ENCODE measurements at places on chromosomes 13 and 19. TPM values are rescaled to one million over a fixed set of nuclear protein-coding genes. Genes with fewer than 3 reads are reported as not detected.

- H3K36me3 ChIP-seq: no peaks in the 10 kb centered on the region
- no peaks in the 10 kb centered on the region for H3K27me3 ChIP-seq
- DNase-seq: no peak
- no peak overlapping the region for H3K27ac ChIP-seq
- no peak overlapping the region for H3K4me3 ChIP-seq
Measured at GRCh38 chr13:21240586-21240985, 64.1 kb downstream of the MRPL57 start.

DNA sequence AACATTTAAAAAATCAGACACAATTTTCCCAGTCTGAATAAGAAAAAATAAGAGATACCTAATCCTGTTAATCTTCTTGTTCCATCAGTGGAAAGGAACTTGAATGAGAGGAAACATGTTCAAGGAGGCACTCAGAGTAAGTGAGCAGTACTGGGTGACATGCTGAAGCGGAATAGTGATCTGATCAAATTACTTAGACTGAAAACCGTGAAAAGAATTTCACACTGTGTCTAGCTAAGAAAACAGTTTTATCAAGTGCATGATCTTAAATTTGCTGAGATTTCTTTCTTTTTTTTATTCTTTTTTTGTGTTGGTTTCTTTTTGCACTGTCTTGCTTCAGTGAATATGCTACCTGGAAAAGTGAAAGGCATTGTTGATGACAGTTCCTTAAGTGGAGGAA is 249.5 kb upstream of the SLC10A2 start:
- H3K4me1 ChIP-seq: no peaks in the 10 kb centered on the region
- no peaks in the 10 kb centered on the region for H3K27me3 ChIP-seq
- H3K4me3 ChIP-seq: no peak overlapping the region
- no peaks in the 10 kb centered on the region for H3K36me3 ChIP-seq
- no peak overlapping the region for H3K27ac ChIP-seq

- H3K27ac ChIP-seq: no peak overlapping the region
- DNase-seq: no peak
- H3K27me3 ChIP-seq: peaks cover 6% of the 10 kb centered on the region
Measured at GRCh38 chr13:20301403-20302071, 69.4 kb upstream of the GJB6 start.

DNA sequence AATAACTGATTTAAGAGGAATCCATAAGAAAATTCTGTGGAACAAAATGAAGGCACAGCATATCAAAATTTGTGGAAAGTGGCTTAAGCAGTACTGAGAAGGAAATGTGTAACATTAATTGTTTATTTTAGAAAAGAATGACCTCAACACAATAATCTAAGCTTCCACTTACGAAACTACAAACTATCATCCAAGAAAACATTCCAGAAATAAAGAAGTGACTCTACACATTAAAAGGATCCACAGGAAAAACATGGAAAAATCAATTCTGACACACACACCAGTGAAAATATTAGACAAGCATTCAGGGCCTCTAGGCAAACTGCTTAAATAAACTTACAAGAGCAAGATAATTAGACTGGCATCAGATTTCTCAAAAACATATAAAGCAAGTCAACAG is 14.0 kb downstream of the EXOSC8 start:
- H3K4me1 ChIP-seq: no peaks in the 10 kb centered on the region
- no peaks in the 10 kb centered on the region for H3K27me3 ChIP-seq
- no peak overlapping the region for H3K4me3 ChIP-seq
- H3K36me3 ChIP-seq: no peaks in the 10 kb centered on the region
- no peak for DNase-seq

DNA sequence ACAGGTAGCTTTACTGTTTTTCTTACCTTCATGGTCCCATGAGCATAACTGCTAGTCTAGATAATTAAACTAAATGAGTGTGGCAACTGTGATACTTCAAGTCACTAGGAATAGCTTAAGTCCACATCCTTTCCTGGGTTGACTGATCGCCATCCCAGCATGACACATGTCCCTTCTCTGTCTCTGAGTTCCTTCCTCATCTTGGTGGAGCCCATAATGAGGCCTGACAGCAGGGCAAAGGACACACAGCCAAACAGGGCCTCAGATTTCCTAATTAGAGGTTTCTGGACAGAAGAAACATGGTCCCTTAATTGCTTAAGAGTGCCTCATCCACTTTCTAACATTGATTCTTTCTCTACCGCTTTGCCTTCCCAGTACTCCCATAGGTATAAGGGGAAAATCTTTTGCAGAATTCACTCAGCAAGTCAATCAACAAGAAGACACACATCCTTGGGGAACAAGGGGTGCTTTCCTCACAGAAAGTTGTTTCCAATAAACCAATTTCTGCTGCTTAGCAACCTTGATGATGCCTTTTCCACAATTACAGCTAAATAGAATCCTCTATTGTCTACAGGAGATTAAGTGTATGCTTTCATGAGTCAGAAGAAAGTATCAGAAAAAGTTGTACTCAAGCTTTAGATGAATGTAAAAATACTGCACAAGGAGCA is 208.3 kb upstream of the SERP2 start:
- H3K4me3 ChIP-seq: no peak overlapping the region
- DNase-seq: no peak
- no peak overlapping the region for H3K27ac ChIP-seq
- H3K36me3 ChIP-seq: no peaks in the 10 kb centered on the region

DNA sequence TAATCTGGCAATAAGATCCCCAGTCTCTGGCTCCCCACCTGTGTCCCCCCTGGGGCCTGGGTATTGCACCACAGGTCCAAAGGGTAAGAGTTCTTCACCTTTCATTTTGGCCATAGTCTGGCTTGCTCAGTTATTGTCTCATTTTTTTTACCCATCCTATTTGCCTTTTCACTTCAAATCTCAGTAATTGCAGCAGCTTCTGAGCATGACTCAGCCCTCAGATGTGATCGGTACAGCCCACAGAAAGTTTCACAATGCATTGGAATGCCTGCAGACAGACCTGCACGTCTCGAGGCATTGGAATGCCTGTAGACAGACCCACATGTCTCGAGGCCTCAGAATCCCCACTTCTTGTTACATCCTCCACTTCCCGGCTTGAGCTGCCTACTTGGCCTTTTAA is 173.6 kb downstream of the NUFIP1 start:
- H3K27ac ChIP-seq: no peak overlapping the region
- H3K4me3 ChIP-seq: no peak overlapping the region
- H3K4me1 ChIP-seq: no peaks in the 10 kb centered on the region

PROZ gene
- total RNA-seq: not detected
